ENCODE measurements at places on chromosomes 13 and 19.

GRCh38 chr19:17090583-17090982 lies 15.0 kb downstream of the MYO9B start:
- DNase-seq, result peak; percentile 63

- DNase-seq, result peak; percentile 65
Observed at GRCh38 chr19:56333506-56333905, 18.9 kb upstream of the ZSCAN5A start.

GRCh38 chr19:792306-792885 lies 4.9 kb upstream of the PTBP1 start:
- no peak for DNase-seq

DNA sequence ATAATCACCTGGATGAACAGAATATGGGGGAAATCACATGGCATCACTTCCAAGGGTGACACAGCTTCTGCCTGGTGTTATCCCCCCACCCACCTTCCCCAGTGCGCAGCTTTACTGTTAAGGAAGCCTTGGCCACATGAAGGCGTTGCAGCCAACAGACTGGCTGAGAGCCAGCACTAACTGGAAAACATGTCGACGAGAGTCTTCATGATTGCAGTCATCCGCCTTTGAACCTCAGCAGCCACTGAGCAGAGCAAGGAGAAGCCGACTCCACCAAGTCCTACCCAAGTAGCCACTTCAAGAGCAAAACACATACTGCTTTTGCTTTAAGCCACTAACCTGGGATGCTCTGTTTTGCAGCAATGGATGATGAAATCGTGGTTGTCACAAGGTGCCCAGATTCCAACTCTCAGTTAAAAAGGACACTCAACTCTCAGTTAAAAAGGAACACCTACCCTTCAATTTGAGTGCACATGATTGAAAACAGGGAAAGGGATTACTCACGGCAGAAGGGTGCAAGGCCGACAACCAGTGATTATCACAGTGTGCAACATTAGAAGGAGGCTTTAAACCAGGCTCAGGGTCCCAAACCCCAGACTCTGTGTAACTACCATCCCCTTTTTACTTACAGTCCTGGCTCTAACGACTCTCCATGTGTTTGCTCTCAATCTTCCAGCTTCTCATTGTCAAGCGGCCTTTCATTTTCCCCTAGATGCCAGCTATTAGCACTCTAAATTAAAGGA lies 149.1 kb downstream of the KLF12 start:
- no peak for DNase-seq

All from KBM-7 (cell line).